AG09319 (cell line): ENCODE measurements at places on chromosomes 6 and 20.

DNA sequence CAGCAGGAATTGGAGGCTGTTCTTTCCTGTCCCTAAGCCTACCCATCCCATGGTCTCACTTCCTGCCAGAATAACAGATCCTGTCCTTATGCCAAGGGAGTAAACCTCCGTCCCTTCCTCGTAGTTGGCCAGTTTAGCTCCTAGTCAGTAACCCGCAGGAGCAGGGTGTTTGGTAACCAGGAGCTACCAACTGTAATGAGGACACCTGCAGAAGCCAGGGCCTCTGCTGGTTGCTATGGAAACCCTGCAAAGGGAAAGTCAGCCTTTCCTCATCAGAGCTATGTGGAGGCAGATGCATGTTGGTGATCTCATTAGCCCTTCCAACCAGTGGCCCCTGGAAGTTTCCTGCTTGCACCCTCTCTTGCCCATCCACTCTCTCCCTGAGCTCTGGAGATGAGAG, 368.2 kb upstream of the SULF2 start:
- no peak for DNase-seq

DNA sequence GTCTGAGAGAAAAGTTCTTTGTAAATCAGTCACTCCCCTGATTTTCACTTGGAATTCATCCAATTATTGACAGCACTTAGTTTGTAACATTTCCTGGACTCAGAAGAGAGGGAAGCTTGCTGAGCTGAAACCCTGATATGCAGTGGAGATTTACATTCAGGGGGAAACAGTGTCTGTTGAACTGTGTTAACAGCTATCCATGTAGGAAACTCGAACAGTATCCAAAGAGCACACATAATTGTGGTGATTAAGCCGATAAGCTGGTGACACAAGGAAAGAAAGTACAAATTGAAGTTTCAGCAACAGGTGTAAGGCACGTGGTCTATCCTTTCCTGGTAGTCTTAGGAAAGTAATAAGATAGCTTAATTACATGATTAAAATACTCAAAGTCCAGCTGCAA, 78.1 kb upstream of the FLRT3 start:
- no peak for DNase-seq

DNA sequence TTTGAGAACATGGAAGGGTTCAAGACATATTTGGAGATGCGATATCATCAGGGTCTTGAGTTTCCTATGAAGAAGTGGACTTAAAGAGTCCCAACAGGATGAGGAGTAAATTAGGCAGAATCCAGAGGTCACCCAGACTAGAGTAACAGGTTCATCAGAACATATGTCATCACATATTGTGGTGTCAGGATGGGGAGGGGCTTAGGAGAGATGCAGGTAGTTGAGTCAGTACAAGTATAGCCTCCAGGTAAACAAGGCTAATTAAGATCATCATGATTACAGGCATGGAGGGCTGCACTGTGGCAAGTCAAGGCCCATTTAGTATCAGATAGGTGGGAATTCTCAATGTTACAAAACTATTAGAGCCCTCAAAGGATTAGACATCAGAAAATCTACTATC, 90.1 kb upstream of the PAK5 start:
- no peak for DNase-seq

DNA sequence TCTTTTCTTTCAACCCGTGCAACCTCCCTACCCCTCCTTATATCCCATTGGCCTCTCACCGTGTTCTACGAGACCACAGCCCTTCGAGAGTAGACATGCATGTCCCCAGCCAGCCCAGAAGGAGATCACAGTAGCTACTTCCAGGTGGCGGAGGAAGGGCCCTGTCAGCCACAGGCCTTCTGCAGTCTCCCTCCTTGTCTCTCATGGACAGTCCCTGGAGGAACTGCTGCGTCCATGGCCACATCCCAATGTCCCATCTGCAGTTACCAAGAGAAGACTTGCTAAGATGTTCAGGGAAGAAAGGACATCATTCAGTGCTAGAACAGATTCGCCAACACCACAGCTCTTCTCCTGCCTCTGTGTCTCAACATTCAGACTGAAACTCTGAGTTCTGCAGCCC, 61.6 kb upstream of the QKI start:
- DNase-seq: no peak

DNA sequence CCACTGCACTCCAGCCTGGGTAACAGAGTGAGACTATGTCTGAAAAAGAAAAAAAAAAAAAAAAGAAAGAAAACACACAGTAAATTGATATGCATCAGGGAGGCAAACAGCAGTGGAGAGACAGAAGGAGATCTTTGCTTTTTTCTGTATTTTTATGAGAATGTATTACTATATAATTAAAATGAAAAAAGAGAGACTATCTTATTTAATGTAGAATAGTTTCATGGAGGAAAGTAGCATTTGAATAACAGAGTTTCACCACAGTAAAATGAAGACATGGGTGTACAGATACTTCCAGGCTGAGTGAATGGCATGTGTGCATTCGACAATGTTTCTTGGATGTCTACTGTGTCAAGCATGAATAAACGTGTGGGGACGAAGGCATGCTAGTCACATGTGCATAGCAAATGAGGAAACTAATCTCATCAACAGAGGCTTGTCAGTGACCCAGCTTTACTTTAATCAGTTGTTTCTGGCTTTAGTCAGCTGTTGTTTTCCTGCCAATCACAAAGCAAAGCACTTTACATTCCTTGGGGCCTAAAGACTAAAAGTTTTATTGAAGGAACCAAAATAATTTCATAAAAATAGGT, 55.5 kb upstream of the ARMH2 start:
- DNase-seq: no peak

- DNase-seq: no peak
Measured at GRCh38 chr20:49690899-49691620, 22.6 kb downstream of the B4GALT5 start.

DNA sequence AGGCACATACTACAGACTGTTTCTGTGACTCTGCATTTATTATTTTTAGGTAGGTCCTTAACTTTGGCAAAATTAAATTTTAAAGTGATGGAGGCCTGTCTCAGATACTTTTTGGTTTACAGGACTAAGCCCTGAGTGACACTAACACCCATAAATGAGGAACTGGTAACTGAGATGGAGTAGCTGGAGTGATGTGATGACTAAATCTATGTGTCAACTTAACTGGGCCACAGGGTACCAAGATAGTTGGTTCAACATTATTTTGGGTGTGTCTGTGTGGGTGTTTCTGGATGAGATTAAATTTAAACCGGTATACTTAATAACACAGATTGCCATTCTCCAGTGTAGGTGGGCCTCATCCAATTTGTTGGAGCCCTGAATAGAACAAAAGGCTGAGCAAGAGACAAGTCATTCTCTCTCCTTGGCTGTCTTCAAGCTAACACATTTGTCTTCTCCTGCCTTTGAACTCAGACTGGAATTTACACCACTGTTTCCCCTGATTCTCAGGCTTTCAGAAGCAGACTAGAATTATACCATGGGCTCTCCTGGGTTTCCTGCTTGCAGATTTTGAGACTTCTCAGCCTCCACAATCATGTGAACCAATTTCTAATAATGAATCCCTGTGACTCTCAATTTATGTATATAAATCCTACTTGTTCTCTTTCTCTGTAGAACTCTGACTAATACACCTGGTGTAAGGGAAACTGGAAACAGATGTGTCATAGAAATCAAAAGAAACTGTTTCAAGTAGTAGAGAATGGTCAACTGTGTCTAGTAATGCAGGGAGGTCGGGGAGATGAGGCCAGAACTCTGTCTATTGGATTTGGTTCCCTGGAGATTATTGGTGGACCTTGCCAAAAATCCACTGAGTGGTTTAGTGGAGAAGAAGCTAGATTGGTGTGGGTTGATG, 579.2 kb downstream of the EPM2A start:
- DNase-seq: no peak

DNA sequence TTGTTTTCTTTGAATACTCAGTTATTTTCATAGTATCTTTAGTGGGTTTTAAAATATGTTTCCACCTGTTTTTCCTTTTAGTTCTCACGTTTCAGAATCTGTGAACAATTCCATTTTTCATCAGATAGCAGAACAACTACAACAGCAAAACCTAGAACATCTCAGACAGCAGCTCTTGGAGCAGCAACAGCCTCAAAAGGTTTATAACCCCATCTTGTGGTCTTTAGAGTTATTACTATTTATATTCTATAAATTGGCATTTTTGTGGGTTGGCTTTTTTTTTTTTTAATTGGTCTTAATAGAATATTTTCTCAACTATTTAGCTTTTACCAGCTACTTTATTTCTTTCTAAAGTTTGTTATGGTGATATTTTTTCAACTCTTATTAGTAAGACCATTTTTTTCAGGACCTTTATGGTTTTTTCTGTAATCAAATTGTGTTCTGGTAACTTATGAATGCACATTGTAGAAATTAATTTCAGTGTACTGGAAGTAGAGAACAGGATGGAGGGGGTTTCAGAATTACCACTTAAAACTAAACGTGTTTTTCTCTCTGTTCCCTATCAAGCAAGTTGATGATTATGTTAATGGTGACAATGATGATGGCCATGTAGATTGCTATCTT, 72.2 kb downstream of the SCAF8 start:
- DNase-seq: peak; percentile 15

GRCh38 chr20:34626992-34627391, 49.9 kb downstream of the PIGU start:
- no peak for DNase-seq

DNA sequence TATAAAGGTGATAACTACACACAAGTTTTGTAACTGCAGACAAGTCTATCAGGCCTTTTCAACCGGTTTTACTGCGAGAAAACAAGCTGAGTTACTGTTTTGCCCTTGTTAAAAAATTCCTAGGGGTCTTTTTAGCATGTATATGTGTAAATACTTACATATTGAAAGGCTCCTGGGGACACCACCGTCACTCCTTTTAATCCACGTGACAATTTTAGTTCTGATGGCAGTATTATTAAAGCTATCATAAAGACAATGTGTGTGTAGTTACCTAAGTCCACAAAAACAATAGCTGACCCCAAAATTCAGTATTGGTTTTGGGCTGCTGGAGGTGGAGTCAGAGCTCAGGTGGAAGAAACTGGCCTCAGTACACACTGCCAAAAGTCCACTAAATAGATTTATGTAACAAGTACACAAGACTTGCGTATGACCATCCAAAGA, 41.3 kb upstream of the HFE start:
- DNase-seq: no peak

DNA sequence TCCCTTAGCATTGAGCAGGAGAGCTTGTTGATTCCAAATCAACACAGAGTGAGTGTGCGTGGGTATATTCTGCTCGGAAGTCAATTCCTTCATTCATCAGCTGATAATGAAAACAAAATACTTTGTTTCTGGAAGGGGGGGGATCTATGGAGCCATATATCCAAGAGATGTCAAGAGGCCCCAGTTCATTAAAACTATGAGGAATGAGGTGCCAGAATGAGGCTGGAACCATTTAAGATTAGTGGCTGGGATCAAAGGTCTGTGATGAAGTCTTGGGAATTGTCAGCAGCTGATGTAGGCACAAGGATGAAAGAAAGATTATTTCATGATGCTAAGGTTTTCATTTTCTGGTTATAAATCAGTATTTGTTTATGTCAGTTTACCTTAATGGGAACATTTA, 30.5 kb upstream of the PLEKHG1 start:
- no peak for DNase-seq

DNA sequence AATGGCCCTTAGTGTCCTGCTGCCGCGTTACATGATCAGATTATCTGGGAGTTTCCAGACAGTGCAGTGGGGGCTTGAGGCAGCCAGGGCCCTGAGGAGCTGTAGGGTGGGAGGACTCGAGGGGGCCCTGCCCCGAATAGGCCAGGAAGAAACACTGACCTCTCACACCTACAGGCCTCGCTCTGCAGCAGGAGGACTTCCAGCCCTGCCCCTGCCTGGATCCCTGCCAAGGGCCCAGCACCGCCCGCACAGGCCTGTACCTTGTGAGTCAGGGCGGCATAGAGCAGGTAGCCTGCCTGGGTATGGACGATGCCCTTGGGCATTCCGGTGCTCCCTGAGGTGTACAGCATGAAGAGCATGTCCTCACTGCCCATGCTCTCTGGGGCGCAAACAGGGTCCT, 30.1 kb upstream of the APMAP start:
- no peak for DNase-seq

DNA sequence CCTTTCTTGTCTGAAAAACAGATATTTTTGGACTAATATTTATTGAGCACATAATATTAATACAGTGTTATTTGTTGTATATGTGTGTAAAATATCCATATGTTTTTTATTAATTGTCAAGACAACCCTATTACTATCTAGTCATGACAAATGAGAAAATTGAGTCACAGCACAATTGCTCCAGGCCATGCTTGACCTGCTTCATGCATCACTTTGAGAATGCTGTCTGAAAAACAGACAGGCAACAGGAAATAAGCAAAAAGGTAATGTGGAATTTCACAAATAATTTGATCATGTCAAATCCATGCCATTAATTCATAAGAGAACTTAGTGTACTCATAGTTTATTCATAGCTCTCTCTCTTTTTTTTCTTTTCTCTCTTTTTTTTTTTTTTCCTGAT, 246.5 kb downstream of the RIMS1 start:
- no peak for DNase-seq

DNA sequence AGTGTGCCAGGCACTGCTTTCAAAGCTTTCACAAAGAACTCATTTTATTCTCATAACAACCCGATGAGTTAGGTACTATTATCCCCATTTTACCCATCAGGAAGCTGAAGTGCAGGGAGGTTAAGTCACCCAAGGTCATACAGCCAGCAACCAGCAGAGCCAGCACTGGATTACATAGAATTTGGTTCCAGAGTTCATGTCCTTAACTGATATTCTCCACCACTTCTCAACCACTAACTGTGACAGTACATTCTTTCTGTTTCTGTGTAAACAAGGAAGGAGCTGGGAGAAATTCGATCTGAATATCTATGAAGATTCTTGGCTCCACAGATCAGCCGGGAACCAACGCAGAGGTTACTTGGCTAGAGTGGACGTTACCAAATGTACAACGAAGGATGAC, 98.0 kb downstream of the KIF16B start:
- no peak for DNase-seq

DNA sequence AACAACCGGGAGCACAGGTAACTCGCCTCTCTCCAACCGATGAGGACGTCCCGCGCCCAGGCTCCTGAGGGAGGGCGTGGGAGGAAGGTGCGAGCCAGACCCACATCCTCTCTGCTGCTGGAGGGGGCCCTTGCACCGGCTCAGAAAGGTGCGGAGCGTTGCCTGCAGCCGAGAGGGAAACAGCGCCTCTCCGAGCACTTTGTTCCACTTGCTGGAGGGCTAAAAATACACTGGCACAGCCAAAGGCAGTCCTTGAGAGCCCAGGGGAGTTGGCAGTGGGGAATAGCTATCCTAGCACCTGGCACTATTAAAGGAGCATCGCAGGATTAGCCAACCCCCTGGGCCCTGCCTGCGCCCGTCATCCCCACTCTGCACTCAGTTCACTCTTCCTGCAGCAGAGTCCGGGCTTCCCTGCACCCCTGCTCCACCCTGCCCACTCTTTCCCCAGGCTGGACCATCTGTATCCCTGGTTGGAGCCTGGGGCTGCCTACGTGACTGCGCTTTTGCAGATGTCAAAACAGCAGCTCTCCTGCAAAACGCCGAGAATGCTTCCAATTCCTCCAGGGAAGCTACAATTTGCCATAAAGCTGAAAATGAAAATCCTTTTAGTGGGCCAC, 108.9 kb downstream of the SNX5 start:
- no peak for DNase-seq
